ENCODE measurements at places on chromosomes 3 and 15.

DNA sequence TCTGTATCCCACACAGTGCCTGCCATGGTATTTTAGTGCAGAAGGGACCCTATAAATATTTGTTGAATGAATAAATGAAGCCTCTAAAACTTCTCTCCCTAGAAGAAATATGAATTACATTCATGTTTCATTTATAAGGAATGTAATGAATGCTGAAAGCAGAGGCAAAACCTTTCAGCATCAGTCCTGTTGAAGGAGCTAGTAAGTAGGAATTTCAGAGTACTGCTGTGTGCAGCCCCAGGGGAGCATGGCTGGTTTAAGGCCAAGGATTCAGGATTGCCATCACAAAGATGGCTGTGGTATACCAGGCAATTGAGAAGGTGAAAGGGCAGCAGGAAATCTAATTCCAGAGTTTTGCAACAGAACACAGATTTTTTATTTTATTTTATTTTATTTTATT lies 1131.4 kb downstream of the IGSF11 start:
- no peak for DNase-seq

- DNase-seq: no peak
Observed at GRCh38 chr15:41596972-41597371, 38.0 kb downstream of the TYRO3 start.

DNA sequence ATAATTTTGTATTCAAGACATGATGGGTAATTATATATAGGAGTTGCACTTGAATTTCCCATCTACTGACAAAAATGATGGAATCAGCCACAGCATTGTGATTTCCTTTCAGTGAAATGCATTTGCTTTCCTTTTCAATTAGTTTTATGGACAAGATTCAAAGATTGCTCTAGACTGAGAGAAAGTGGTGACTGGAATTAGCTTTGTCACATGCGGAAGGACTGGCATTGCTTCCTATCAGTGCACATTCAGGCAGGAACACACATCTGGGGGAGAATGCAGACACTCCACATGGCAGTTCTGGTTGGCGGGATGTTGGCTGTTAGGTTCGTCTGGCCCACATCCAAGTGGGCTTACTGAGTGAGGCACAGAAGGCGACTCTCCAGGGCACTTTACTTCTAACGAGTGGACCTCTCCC lies 399.3 kb upstream of the RGMA start:
- no peak for DNase-seq

DNA sequence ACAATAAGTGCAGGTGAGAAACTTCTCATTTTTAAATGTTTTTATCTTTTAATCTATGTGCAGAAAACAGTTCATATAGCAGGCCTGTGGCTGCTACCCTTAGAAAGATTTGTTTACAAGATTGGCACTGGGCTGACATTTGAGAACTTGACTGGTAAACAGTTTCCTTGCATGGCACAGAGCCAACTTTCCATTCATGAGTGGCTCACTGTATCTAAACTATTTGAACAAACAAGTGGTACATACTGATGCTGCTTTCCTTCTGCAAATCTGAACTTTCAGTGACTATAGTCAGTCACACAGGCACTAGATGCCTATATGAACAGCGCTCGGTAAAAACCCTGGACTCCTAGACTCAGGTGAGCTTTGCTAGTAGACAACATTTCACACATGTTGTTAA lies 6.3 kb upstream of the GTPBP8 start:
- peak; percentile 4 for DNase-seq

DNA sequence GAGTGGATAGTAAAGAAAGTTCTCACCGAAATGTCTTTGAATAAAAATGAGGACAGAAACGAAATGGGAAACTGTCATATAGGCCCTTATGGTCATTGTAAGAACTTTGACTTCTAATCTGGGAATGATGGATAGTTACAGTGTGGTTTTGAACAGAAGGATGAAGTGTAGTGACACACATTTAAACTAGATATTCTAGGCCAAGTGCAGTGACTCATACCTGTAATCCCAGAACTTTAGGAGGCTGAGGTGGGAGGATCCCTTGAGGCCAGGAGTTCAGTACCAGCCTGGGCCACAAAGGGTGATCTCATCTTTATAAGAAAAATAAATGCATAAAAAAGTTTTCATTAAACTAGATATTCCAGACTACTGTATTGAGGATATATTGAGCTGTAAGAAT lies 452.8 kb downstream of the ROBO1 start:
- DNase-seq: no peak

GRCh38 chr15:79102595-79102994 lies 12.0 kb upstream of the RASGRF1 start:
- DNase-seq: no peak
